ENCODE measurements at places on chromosomes 2 and 18.

DNA sequence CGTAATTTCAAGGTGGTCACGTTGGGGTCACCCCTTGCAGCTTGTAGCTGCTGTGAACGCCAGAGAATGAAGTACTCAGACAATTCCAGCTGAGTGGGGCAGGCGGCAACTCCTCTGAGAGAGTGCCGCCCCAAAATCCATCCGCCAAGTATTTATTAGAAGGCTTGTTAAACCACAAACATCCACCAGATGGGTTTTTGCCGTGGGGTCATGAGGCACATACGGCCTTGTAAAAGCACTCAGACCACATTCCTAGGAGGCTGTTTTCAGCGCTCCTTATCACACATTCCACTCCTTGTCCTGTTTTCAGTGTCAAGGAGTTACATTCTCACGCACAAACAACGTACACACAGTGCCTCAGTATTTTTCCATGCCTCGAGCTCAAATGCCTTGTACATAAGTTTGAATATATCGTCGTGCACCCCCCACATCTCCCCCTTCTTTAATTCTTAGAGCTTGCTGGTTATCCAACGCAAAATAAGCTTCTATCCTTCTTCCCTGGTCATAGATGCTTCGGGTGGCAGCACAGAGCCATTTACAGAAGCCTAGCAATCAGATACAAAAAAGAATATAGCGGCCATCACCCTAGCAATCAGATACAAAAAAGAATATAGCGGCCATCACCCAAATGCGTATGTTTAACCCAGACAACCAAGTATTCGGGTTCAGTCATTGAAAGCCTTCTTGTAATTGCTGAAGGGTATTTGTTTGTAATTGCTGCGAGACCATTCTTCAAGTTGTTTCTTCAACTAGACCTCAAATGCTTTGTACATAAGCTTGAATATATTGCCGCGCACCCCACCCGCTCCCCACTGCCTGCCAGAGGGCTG lies 7.3 kb downstream of the ALPP start:
- DNase-seq: no peak

DNA sequence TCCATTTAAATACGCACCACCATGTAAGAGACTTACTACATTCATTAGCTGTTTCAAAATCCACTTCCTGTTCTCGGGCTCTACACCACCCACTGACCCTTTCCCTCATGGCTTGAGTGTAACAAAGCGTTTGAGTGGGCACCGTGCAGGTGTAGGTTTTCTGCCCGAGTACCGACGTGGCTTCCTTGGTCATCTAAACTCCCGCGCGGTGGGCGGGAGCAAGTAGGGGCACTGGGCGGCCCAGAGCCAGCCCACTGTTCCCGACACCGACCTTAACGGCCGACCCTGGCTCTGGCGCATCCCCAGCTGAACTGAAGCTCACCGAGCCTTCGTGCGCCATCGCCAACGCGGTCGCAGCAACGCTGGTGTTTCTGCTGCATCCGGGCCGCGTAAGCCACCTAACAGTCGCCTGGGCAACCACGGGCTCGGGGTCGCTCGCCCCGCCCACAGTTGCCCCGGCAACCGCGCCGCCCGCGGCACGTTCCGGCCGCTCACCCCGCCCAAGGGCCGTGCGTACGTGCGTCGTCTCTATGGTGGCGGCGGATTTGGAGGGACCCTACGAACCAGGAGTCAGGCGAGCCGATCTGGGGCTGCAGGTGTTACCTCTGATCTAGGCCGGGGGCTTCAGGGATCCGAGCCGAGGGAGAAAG lies at the start of the genes C2orf81 and WDR54:
C2orf81 (minus strand) TSS at position 399 of the 650 bp plus-strand sequence; CDS start at position 340, 59 bp downstream.
WDR54 (plus strand) TSS at position 510 of the 650 bp plus-strand sequence. CDS start 424 bp downstream, outside the sequence.
- peak; percentile 93 for DNase-seq

DNA sequence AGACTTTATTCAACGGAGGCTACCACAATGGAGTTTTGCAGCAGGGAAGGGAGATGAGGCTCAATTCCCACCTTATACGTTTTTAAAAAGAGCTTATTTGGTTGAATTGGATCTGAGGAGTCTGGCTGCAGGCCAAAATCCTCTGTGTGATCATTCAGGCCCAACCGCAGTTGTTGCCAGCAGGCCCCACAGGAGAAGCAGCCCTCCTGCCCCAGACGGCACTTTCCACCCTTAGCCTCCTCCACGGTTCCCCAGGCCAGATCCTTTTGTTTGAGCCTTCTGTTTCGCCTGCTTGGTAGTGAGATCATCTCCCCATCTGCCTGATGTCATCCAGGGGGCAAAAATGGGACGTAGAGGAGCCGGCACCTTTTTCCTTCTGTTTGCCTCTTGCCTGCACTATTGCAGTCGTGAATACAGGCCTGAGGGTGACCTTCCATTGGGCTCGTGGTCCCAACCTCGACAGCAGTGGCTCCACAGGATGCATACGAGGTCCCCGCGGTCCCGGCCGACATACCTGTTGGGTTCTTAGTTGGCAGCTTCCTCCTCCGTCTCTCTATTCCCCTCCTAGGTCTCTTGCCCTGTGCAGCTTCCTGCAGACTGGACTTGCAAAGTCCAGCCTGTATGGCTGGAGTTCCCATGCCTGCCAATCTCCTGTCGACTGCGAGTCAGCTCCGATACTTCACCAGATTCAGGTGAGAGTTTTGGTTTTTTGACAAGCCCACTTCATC lies 9.3 kb upstream of the GPR35 start:
- peak; percentile 50 for DNase-seq

DNA sequence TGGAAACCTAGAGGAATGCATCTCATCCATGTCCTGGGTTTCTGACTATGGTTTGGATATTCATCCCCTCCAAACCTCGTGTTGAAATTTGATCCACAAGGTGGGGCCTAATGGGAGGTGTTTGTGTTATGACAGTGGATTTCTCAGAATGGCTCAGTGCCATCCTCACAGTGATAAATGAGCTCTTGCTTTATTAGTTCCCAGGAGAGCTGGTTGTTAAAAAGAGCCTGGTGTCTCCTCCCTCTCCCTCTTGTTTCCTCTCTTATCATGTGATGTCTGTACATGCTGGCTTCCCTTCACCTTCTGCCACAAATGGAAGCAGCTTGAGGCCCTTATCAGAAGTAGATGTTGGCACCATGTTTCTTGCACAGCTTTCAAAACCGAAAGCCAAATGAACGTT lies 424.3 kb downstream of the DCC start:
- no peak for DNase-seq

Data from DMS79 (cell line).